ENCODE measurements at places on chromosomes 3 and 15.

GRCh38 chr3:65635657-65636056 is 403.1 kb downstream of the MAGI1 start:
- DNase-seq = no peak

GRCh38 chr3:98038876-98039275 is 3.8 kb upstream of the GABRR3 start:
- DNase-seq = no peak

DNA sequence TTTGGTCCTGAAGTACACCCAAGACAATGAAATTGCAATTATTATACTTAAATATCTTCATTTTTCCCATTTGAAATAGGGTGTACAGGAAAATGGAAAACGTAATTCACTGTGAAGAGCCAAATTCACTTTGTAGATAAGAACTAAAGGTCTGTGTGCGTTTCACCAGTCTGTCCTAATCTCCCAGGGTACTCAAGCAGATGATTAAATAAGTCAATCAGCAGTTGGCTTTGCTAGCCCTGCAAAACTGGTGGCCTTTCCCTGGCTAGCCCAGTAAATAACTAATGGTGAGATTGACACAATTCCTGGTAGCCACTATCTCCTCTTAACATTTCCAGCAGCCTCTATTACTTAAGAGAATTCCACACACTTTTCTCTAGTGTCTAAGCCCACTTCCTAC is 389.3 kb downstream of the TBL1XR1 start:
- DNase-seq = no peak

DNA sequence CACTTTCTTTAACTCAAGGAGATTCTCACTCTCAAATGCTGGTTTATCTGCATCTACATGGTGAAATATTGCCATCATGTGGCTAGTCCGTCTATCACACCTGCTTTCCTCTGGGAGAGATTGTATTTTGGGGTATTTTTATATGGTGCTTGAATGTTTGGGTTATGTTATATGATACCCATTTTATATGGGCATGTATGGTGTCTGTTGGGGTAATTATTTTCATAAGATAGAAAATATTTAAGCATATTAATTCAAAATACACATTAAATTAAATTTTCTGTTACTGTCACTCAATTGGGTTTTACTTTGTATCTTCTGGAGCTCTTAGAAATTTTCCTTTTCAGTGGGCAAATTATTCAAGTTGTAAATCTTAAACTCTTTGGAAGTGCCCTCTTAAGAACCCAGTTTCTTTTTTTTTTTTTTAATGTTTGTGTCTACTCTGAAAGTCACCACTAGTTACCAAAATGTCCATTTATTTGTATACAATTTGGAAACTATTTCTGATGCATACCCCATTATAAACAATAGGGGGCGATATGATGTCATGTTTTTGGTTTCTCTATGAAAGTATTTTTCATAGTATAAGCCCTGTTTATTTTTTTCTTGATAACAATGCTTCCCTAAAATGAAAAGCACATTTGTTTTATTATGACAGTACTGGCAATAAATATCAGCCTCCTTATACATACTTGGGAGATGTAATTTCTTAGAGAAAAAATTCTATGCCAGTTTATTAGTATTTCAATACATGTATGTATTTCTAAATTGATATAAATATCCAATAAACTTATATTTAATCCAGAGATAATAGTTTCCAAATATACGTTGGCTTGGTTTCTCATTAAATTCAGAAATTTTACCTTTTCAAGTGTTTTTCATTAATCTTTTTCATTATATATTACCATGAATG is 36.1 kb upstream of the PLSCR5 start:
- DNase-seq = no peak

DNA sequence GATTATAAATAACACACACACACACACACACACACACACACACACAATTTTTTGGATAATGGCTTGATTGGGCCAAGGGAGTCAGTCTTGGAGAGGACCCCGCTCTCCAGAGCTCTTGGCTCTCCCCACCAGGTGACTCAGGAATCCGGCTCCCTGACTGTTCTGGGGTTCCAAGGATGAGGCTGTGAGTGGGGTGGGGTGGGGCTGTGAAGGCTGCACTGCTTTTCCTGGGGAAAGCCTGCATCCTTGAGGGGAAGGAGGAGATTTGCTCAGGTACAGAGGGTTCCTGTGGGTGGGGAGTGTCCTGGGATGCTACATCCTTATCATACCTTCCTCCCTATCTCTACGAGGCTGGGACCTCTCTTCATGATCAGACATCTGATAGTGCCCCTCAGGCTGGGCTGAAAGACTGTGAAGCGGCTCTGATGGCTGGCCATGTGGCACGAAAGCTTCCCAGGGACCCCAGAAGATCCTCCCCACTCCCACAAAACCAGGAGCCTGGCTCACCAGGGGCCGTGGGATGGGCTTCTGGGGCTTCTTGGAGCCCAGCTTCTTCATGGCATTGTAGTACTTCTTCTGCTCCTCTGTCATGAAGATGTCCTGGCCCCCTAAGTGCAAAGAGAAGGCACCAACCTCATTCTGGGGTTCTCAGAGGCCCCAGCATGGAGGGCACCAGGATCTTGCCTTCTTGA is 59.2 kb downstream of the EXOG start:
- no peak for DNase-seq

DNA sequence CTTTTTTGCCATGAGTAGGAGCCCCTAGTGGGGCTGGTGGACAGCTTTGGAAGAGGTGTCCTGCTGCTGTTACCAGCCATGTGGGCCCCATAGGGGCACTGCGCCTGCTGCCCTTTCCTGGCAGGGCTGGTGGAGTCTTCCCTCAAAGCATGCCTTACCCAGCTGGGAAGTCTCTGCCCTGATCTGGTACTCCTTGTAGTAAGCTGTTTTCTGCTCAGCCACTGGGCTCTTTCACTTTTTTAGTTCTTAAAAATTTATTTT is 26.2 kb downstream of the HMCES start:
- DNase-seq = no peak

GRCh38 chr15:67564968-67565345 is 22.5 kb downstream of the MAP2K5 start:
- DNase-seq = no peak

GRCh38 chr3:190424478-190425439 is 24.9 kb downstream of the TMEM207 start:
- no peak for DNase-seq

DNA sequence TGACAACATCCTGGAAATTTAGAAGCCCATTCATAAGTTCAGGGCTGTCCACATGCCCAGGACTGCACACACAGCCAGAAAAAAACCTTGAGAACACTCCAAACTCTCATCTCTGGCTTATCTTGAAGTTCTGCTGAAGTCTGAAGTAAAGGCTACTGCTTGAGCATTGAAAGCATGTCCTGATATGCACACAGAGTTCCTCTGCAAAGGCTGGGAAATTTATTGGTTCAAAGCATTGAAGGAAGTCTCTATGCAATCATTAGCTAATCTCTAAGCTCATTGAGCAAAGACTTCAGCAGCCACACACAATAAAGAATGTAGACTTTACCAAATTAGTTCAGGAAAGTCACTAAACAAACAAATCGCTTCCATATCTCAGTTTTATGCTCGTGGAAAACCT is 162.0 kb upstream of the STT3B start:
- no peak for DNase-seq

DNA sequence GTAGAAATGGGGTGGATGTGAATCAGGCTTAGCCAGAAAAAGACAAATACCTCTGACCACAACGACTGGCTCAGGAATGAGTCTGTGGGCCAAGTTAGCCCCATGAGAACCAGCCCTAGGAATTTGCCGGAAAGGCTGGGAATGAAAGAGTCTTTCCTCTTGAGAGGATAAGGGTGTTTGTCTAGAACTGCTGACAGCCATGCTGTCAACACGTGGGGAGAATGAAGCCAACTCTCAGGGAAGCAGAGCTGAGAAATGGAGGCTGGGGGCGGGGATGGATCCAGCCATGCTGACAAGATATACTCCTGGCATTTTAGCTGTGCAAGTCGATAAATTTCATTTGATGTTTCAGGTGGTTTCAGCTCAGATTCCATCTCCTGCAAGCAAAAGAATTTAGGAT is 10.6 kb upstream of the SLC6A1 start:
- DNase-seq = no peak

DNA sequence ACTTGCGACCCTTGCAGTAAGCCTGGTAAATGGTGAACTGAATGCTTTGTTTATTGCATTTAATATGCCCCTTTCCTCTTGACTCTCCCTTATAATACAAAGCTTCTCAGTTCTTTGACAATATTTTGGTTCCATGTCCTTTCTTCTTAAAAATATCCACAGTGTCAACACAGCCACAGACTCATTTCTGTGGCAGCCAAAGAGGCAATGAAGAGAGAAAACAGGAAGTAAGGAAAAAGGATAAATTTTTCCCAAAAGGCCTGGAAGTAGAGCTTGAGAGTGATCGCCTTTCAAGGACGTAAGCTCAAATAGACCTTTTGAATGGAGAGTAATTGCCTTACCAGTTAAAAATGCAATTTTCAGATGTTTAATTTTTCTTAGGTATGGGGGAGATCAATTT is 59.4 kb downstream of the PEX5L start:
- no peak for DNase-seq

DNA sequence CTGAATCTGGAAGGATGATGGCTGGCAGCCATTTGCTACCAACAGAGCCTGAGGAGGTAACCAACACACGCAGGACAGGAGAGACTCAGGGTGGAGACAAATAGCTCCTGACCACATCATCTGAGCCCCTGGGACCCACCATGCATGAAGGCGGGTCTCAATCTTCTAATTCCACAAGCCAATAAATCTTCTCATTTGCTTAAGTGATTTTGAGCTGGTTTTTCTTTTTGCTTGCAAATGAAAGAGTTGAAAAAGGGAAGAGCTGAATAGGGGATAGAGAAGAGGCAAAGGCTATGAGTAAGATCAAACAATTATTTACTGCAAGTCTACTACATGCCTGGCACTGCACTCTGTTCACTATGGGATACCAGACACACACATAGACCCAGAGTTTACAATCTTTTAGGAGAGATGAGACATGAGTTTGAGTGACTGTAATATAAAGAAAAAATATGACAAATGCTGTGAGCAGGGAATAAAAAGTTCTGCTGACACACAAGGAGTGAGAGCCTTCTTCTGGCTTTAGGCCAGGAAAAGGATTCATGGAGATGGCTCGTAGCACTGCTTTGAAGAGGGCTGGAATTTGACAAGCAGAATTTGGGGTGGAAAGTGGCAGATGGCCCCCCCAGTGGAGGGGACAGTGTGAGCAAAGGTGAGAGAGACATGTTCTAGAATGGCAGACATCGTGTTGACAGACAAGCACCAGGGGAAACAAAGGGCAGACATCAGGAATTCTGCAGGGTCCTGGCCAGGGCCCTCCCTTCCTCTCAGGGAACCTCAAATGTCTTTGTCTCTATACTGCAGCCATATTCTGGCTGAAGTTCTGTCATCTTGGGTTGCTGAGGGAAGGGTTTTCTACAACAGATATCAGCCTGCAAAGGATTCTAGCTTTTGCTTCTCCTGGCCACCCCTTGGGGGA is 69.8 kb upstream of the WNT5A start:
- no peak for DNase-seq

DNA sequence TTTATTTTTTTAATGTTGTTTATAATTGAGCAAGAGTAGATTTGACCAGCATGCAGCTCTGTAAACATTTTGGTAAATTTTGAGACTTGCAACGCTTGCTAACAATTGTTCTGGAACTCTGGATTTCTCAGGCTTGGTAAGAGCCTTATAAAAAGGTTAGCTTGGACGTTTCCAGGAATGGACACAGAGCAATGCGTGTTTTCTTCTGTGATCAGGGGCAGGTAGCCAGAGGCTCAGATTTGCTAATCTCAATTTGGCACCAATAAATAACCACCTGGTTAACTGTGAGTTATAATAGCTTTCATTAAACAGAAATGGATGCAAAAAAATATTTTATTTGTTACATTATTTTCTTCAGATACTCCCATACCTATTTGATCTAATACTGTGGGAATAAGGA is 39.8 kb downstream of the CADM2 start:
- DNase-seq = no peak

DNA sequence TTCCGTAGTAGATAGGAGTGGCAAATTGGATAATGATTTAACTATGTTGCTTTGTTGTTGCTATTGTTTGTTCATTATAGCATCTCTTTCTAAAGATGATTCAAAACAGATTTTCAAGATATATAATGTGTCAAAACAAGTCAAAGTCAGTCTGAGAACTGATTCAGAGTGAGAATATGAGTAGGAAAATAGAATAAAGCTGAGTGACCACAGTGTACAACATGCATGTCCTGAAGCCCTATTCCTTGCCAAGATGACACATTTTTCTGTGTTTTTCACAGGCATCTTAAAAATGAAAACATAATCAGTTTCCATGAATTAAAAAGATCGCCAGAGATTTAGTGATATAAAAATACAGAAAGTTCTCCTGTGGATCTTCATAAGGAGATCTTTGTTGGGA is 57.0 kb upstream of the THRB start:
- no peak for DNase-seq

DNA sequence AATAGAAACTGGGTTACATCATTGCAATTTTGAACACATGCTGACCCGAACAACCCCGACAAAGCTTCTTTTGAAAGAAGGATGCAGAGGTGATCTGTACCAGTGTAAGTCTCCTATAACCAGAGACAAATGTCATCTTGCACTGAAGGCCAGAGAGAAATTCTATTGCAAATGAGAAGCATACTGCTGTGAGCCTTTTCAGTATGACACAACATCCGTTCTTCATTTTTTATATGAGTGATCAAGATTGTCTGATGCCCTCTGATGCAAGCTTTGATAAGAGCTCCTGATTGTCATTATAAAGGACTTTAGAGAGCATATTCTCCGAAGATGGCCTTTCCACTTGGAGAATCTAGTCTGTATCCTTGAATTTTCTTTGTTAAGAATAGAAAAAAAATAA is 36.9 kb downstream of the PCOLCE2 start:
- DNase-seq = no peak

DNA sequence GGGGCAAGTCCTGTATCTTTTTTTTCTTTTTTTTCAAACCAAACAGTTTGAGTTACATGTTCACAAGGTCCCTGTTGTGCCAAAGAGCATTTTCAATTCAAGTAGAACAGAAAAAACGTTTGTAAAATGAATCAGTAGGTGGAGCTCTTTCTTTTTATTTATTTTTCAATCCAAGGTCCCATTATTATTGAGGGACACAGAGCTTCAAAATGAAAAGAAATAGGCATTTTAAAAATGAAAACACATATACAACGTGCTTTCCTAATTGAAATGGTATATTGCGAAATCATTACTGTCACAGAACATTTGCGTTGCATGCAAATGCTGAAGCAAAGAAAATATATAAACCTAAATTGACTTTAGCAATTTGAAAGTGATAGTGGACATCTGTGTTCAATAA is 711.0 kb downstream of the MECOM start:
- no peak for DNase-seq

DNA sequence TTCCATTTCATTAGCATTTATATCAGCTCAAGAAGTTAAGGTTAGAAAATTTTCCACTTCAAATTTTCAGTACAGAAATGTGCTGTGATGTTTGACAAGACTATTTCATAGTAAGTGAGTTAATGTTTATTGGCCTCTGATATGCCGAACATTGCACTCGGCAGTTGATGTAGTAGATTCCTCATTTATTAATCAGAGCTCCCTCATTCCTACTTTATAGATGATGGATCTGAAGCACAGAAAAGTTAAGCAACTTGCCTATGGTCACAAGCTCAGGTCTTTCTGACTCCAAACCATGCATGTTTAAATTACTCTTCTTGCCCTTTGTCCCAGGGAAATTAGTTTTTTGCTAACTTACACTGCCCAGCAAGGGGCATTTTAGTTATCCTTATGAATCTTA is 92.0 kb downstream of the ATG7 start:
- DNase-seq = no peak
